ENCODE measurements at places on chromosomes 5 and 9.
A peak's percentile ranks its signal among the peaks of the same experiment; 100 is the strongest.

- no peak for DNase-seq
Observed at GRCh38 chr9:78304357-78304756, 7.4 kb downstream of the PSAT1 start.

GRCh38 chr9:77901018-77901417 is 130.6 kb downstream of the GNAQ start:
- no peak for DNase-seq

GRCh38 chr9:37432020-37432419 is 9.5 kb downstream of the GRHPR start:
- DNase-seq: no peak

GRCh38 chr5:158720281-158720680 is 379.4 kb downstream of the EBF1 start:
- no peak for DNase-seq

DNA sequence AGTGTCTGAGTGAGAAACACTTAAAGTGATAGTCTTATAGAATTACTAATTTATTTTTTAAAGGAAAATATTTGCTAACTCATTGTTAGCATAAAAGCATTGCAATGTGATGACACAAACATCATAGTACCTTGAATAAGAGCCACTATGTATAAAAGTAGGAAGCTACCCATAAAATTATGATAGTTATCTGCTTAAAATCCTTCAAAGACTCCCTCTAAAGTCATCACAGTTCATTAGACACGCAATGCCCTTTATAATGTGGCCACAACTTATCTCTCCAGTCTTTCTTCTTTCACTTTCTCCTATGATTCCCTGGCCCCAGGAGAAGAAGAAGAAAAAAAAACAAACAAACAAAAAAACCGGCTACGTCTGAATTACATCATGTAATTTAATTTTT is 1144.0 kb upstream of the NUDT12 start:
- no peak for DNase-seq

- no peak for DNase-seq
Observed at GRCh38 chr9:130634801-130635200, 29.6 kb upstream of the PRDM12 start.

- DNase-seq: no peak
Observed at GRCh38 chr9:84891924-84892323, 222.4 kb downstream of the NTRK2 start.

- DNase-seq: no peak
Observed at GRCh38 chr5:56359809-56360685, 126.9 kb upstream of the ANKRD55 start.

GRCh38 chr5:78509145-78509865 is 139.3 kb downstream of the LHFPL2 start:
- DNase-seq: peak; percentile 34

DNA sequence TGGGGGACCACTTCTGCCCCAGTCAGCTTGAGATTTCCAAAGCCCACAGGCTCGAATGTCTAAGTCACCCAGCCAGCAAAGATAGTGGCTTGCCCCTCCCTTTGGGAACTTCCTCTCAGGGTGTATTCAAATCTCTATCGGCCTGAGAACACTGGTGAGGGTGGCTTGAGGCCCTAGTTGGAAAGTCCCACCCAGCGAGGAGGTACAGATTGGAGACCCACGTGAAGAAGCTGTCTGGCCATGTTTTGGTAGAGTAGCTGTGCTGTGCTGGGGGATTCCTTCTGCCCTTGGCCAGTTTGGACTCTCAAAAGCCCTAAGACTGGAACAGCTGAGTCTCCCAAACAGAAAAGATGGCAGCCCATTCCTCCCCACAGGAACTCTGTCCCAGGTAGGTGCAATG is 172.7 kb upstream of the RIOK2 start:
- no peak for DNase-seq

Measured in suppressor macrophage (primary cell).